ENCODE measurements at places on chromosomes 1 and 21. TPM values are rescaled to one million over a fixed set of nuclear protein-coding genes. Genes with fewer than 3 reads are reported as not detected.

GRCh38 chr1:223802032-223802431, 43.7 kb downstream of the TP53BP2 start:
- DNase-seq, result no peak

Gene SPRR4
- not detected for total RNA-seq

Gene C1orf87
- not detected for total RNA-seq

Gene TBX19
- total RNA-seq, result 0.86 TPM

- DNase-seq, result no peak
Observed at GRCh38 chr1:24609949-24610517, 33.1 kb upstream of the SRRM1 start.

- DNase-seq, result no peak
Observed at GRCh38 chr1:51491166-51491981, 27.7 kb downstream of the EPS15 start.

Data from fibroblast of villous mesenchyme (primary cell).